Activated T-helper 17 cell treated with anti-CD3 and anti-CD28 coated beads, Interleukin-2, amount 50 U/mL, for 72 hours (primary cell): ENCODE measurements at places on chromosomes 2 and 18. TPM values are rescaled to one million over a fixed set of nuclear protein-coding genes. Genes with fewer than 3 reads are reported as not detected.

- no peak for ATAC-seq
Observed at GRCh38 chr2:219434468-219434717, 250 bp upstream of the SPEG start.

DNA sequence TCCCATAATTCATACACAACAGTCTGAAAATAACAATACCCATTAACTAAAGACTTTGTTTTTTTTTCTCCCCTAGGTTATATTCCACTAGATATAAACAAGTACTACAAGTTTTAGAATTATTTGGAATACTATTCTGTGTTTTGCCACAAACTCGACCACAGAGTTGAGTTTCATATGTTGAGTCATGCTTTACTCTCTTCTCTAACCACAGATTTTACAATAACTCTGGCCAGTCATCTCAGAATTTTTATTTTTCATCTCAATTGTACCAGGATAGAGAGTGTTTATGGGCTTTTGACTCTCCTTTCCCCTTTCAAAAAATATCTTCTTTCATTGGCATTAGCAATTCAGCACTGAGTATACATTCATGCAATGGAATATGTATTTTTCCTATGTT is 348.7 kb upstream of the GALNT5 start:
- ATAC-seq = peak; percentile 56

- no peak for ATAC-seq
Observed at GRCh38 chr2:154655499-154655898, 43.0 kb upstream of the KCNJ3 start.

DNA sequence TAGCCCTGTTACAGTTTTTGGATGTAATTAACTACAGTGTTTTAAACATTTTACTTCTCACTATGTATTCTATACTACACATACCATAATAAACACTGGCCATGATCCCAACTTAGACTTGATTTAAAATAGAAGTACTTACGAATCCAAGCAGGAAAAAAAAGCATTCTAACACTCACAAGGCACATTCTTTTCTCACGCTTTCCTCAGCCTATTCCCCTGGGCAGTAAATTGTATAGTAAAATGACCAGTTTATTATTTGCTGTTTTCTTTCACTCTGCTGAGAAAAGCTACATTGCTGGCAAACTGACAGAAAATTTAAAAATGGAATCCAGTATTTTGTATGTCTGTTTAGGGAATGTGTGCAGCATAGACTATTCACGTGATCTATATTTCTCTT is 2.8 kb upstream of the TANC1 start:
- ATAC-seq = no peak

Gene ATP9B
- total RNA-seq = 23.3 TPM

Gene ZNF396
- total RNA-seq = 0.87 TPM

DNA sequence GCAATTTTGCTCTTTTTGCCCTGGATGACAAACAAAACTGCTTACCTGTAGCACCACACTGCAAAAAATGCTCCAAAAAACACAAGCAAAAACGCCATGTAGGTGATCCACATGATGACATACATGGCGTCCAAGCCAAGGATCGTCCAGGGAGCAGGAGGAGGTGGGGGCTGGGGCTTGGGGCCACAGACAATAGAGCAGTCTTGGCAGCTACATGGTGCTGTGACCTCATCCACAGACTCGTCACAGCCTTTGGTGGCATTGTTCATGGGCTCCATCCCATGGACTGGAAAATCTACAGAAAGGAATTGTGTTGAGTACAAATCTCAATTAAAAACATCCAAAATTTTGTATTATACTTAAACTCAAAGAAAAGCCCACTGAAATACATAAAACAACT is 26.1 kb downstream of the NPC1 start:
- no peak for ATAC-seq

Gene FBXO48
- total RNA-seq = 2.3 TPM

DNA sequence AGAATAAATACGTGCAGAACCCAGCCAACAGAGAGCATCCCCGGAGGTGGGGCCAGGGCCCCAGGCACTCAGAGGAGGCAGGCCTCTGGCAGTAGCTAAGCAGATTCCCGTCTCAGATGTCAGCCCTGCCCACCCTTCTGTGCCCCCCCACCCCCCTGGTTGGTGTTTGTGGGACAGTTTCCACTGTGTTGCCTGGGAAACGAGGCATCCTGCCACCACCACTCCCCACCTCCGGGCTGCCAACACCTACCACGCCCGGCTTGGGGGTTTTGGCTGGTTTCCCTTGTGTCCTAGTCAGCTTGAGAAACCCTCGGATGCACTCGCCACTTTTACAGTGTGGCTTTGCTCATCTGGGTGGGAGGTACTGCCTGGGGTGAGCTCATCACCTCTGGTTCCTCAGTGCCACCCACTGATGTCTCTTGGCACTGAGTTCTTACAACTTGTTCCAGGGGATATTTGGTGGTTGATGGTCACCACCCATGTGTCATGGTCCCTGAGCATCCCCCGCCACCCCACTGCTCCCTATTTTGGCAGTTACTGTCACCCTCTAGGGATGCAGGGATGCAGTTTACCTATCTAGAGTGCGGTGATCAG is 72.4 kb upstream of the YWHAQ start:
- peak; percentile 96 for ATAC-seq

Gene FKBP1B
- 1.8 TPM for total RNA-seq

GRCh38 chr2:239852272-239852671 is 172.9 kb downstream of the NDUFA10 start:
- ATAC-seq = no peak

Gene TACR1
- not detected for total RNA-seq
